Activated CD4-positive, alpha-beta memory T cell treated with anti-CD3 and anti-CD28 coated beads, Interleukin-2, amount 10 ng/mL, durations not matched to agents 7 days and 5 days (primary cell): ENCODE measurements at places on chromosomes 2 and 18. TPM values are rescaled to one million over a fixed set of nuclear protein-coding genes. Genes with fewer than 3 reads are reported as not detected.

Gene MRPL30
- 22.2 TPM for total RNA-seq

Gene LIMS3
- total RNA-seq, result 3.7 TPM

DNA sequence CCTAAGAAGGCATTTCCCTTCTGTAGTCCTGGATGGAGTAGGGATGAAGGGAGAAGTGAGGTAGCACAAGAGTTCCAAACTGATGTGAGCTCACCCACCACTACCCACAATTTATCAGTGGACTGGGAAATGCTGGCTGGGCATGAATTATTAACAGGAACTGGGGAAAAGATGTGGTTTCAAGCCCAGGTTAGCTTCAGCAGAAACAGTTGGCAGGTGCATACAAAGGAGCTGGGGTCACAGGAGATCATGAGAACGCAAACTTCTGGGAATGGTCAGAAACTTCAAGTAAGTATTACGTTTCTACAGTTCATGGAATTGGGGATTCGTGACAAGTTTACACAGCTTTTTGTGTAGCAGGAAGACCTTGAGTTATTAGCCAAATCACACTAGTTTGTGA lies 5.4 kb downstream of the CCDC141 start:
- DNase-seq, result no peak

DNA sequence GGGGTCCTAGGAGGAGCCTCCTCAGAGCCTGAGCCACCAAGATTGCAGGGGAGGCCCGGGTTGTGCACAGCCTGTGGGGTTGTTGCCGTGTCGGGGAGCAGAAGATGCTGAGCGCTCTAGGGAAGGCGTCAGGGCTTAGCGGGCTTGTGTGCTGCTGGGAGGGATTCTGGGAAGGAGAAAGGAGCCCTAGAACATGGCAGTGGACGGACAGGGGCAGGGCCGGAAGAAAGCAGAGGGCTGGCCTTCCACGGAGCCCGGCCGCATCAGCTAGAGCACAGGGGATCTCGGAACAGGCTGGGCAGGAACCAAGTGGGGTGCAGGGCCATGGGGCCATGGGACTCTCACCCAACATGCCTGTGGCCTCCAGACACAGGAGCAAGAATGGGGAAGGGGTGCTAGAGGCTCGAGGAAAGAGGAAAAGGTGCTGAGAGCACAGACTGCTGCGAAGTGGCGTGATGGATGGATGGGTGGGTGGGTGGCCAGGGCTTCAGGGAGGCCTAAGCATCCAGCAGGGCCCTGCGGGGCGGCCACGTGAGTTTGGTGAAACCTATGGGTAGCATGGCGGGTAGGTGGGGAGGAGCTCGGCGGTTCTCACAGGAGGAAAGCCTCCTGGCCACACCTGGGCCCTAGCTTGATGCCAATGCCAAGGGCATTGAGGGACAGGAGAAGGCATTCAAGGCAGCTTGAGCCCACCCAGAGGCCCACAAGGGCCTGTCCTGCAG lies 35.8 kb downstream of the MTERF4 start:
- DNase-seq, result no peak

DNA sequence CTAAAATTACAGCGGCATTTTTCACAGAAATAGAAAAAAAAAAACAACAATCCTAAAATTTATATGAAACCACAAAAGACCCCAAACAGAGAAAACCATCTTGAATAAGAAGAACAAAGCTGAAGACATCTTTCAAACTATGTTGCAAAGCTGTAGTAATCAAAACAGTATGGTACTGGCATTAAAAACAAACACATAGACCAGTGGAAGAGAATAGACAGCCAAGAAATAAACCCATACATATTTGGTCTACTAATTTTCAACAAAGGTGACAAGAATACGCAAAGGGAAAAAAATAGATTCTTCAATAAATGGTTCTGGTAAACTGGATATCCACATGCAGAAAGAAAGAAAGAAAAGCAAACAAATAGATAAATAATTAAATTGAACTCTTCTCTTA lies 9.0 kb upstream of the CCDC150 start:
- DNase-seq, result no peak

DNA sequence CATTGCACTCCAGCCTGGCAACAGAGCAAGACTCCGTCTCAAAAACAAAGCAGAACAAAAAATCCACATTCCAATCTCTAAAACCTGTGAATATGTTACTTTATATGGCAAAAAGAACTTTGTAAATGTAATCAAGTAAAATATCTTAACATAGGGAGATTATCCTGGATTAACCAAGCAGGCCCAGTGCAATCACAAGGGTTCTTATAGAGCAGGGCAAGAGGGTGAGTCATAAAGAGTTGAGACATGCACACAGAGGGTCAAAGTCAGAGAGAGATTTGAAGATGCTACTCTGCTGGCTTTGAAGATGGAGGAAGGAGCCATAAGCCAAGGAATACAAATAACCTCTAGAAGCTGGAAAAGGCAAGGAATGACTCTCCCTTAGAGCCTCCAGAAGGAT lies 60.9 kb upstream of the SLC9A2 start:
- no peak for DNase-seq

DNA sequence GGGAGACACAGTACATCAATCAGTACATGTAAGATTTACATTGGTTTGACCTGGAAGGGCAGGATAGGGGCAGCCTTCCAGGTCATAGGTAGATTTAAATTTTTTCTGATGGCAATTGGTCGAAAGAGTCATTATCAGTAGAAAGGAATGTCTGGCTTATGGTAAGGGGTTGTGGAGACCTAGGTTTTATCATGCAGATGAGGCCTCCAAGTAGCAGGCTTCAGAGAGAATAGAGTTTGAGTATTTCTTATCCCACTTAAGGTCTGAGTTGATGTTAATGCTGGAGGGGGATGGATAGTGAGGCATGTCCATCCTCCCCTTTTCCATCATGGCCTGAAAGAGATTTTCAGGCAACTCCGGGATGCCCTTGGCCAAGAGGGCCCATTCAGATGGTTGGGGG lies 60.7 kb downstream of the SPTBN1 start:
- no peak for DNase-seq
